ENCODE measurements at places on chromosomes 16 and 17. TPM values are rescaled to one million over a fixed set of nuclear protein-coding genes. Genes with fewer than 3 reads are reported as not detected.
A peak's percentile ranks its signal among the peaks of the same experiment; 100 is the strongest.

GPR142 gene
- not detected for total RNA-seq

KRTAP9-8 gene
- total RNA-seq: not detected

AOC2 gene
- total RNA-seq: 2.0 TPM

DNAI2 gene
- not detected for total RNA-seq

CNTD1 gene
- 0.14 TPM for total RNA-seq

TBC1D3G gene
- total RNA-seq: not detected

GRCh38 chr17:44279666-44280391, 11.9 kb upstream of the SLC4A1 start:
- peak; percentile 87 for DNase-seq

DNA sequence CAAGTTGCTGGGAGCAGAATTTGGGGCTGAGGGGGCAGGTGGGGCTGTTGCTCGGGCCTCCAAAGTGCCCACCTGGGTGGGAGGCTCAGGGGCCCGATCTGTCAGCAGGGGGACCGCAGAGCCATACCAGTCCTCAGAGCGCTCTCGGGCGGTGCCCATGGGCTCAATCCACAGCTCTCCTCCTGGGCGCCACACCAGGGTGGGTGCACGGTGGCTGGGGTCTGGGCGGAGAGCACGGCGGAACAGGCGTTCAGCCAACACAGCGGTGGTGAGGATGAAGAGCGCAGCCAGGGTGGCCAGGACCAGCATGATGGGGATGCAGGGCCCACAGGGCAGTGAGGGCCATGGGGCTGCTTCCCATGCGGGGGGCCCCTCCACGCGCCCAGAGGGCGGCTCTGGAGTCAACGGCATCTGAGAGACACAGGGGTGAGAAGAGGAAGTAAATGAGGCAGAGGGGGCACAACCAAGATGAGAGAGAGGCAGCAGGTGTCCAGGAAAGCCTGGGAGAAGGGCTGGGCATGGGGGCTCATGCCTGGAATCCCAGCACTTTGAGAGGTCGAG, 1.2 kb downstream of the C16orf54 start:
- no peak for DNase-seq

DNA sequence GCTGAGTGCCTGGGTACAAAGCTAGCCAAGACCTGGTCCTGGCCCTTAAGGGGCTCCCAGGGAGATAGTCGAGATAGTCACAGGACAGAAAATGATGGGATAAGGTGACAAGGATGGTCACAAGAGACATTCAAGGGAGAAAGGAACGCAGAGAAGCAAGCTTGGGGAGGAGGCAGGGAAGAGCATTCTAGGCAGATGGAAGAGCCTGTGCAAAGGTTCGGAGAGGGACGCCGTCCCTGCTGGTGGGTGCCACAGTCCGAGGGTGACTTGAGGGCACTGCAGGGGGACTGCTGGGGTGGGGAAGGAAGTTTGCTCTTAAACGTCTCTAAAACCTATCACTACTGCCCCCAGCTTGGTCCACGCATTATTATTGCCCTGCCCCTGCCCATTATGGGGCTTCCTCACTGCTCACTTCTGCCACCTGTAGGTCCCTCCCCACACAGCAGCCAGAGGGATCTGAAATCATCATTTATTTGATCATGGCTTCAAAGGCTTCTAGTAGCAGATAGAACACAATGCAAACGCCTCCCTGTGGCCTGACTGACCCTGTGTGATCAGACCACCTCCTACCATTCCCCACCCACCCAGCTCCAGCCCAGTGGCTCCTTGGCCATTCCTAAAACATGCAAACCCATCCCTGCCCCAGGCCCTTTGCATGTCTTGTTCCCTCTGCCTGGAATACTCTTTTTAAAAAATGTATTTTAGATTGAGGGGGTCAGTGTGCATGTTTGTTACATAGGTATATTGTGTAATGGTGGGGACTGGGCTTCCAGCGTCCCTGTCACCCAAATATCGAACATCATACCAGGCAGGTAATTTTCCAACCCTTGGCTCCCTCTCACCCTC, 60.3 kb downstream of the RMI2 start:
- no peak for DNase-seq

DNA sequence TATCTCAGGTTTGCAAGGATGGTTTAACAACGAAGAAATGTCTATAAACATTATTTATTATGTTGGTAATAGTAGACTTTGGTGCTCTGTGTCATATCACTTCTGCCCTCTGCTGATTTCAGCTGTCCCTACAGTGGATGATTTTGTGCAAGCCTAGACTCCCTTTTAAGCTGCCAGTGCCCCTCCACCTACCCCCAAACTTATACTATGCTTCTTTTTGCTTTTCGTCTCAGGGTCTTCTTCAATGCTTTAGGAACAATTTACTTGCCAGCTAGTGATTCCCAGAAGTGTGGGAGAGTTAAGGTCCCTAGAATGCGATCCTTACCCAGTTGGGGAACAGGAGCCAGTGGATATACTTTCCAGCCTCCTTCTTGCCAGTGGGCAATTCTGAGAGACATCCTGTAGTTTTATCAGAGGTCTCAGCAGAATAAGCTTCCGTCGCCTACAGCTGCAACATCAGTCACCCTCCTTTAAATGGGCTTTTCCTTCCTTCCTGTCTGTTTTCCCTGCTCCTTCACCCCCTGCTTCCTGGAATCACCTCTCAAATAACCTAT, 4.1 kb downstream of the ICAM2 start:
- no peak for DNase-seq

DNA sequence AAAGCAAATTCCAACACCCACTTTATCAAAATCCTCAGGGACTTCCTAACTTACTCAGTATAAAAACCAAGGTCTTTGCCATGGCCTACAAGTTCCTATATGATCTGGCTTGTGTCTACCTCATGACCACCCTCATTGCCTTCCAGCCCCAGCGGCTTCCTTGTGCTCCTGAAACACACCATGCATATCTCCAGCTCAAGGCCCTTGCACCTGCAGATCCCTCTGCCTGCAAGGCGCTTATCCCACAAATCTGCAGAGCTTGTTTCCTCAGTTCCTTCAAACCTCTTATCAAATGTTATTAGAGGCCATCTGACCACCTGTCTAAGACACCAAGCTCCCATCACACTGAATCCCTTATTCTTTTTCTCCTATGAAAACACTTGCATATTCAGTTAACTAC, 2.6 kb downstream of the BBS2 start:
- no peak for DNase-seq

DNA sequence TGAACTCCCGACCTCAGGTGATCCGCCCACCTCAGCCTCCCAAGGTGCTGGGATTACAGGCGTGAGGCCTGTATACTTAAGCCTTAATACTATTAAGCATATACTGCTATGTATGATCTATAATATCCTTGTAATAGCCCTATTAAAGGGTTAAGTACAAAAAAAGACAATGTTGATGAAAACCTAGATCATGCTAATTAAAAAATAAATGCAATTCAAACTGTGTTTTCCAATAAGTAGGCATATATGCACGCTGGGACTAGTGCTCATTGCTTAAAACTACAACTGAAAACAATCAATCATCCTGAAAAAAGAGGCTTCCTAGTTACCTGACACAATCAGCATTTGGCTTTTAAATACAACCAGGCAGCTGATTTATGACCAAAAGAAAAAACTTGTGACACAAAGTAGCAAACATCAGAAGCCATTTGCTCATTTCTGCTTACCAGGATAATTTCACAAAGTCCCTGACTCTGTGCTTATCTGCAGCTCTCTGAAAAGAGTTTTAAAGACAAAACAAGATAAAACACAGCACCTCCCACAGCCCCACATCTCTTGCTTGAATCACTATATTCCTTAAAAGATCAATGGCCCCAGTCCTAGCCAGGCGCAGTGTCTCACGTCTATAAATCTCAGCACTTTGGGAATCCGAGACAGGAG, 11.1 kb downstream of the ZNF385C start:
- no peak for DNase-seq

DNA sequence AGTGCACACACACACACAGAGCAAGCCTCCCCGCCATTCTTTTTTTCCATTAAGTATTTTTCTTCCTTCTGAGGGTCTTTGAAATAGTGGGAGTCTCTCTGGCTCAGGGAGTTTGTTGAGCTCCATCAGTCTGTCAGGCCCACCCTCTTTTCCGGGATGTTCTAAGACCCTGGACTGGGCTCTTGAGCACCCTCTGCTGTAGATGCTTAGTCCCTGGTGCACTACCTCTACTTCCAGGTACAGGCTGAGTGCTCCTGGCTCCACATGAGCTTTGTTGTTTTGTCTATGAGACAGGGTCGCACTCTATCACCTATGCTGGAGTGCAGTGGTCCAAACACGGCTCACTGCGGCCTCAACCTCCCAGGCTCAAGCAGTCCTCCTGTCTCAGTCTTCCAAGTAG, 20.7 kb downstream of the LIMD2 start:
- no peak for DNase-seq

DNA sequence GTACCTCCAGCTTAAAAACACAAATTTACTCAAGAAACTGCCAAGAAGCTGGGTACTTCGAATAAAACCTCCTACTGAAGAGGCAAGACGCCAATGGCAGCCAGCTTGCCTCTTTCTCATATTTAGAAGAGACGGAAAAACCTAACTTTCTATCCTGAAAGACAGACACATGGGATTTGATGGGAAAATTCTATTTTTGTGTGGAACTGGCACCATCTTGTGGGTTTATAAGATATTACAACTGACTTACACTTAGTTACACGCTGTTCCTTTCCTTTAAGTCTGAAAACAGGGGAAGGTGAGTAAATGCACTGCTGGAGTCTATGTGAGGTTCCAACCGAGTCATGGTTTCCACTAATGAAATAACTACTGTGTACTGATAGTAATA, 10.3 kb downstream of the ZNF18 start:
- DNase-seq: no peak

DNA sequence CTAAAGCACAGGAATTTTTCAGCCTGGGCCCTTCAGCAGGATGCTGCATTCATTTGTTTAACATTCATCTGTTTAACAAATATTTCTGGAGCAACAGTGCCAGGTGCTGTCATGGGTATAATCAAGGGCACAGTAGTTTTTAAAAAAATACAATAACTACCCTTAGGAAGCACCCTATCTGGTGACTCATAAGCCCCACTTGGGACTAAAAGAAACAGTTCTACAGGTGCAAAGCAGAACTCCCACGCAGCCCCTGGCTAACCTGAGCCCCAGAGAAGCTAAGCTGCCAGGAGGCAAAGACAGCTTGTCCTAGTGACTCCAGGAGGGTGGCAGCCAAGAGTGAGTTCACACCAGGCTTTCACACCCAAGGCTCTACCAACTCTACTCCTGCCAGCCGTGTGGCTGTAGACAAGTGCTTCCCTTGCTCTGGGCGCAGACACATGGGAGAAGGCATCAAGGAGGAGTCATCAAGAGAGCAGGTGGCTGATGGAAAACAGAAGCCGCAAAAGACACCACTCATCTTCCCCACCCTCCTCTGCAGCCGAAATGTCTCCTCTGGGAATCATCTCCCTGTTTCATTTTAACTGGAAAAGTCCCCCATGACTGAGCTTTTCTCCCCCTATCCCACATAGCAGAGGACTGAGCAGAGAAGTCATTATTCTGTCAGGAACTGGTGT, 14.4 kb downstream of the CUEDC1 start:
- DNase-seq: no peak

DNA sequence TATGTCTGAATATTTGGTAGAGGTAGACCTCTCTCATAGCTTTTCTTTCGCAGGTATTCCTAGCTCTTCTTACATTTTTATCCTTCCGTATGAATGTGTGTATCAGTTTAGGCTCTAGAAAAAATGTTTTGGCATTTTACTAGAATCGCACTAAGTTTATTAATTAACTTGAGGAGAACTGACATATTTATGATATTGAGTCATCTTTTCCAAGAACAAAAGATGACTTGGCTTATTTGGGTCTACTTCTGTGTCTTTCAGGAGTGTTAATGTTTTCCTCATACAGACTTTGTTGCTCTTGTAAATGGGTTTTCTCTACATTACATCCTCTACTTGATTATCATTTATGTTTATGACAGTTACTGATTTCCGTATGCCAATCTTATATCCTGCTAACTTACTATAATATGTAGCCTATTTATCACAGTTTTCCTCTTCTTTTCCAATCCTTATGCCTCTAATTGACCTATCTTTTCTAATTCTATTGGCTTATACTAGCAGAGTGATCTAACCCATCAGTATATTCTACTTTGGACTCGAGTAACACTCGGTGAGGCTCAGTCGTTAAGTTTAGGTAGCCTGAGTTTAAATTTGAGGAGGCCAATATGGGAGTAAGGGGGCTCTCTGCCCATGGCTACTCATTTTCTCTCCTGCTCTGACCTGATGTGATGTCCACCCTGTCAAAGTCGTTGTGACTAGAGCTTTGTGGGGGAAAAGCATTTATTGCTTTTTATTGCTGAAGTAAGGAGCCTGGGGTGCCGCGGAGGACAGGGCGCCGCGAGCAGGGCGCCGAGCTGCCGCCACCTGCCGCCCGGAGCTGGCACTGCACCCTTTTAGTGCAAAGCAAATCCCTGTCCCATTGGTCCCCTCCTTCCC, 20.0 kb downstream of the ST6GALNAC1 start:
- DNase-seq: peak; percentile 90

DNA sequence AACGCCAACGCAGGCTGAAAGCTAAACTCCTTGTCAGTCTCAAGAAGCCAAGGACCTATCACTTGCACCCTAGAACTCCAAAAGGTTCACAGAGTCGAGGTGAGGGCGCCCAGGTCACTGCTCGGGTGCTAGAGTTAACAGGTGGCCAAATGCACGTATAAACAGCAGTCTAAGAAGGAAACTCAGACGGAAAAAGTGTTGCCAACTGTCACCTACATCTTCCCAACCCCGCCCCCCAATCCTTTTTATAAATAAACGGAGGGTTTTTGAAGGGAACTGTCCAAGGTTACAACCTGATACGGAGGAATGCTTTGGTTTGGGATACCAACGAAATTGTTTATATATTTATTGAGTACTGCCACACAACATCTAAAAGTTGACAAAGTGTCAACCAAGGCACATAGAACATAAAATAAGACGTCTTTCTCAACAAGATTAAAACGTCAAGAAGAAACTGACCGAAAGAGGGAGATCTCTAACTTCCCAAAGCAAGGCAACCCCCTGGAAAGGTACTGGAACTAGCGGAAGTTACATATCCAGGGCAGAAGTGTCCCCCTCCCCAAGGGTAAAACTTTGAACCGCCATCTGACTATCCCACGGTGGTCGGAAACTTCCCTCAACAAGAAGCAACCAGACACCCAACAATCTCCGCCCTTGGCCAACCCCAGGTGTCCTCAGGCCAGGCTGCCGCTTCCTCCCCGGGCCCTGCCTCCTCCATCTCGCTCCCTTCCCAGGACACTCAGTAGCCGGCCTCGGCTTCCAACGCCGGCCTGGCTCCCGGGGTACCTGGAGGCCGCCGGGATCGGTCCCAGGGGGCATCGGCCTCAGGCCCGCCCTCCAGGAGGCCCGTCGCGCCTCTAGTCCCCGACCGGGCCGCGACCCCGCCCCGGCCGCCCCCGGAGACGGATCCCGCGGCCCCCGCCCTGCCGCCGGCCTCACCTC, 982 bp downstream of the SPAG9 start:
- peak; percentile 78 for DNase-seq

GRCh38 chr17:35089586-35090296, 26.2 kb upstream of the RFFL start:
- DNase-seq: no peak

DNA sequence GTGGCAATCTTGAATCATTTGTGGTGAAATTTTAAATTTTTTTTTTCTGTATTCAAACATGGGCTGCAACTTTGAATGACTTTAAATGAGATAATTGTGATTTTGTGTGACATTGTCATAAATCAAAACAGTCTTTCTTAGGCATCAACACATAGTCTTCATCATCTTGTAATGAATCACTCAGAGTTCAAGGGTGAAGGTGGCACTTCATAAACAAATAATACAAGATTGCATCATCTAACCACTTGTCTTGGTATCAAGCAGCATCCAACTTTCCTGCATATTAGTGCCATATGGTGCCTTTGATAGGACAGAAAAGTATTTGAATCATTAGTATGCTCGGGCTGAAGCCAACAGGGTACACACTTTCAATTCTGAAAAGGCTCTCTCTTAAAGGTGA, 392.4 kb upstream of the GOT2 start:
- no peak for DNase-seq

All from upper lobe of right lung (tissue), 1 donor.